Camera-type eye (tissue), 1 donor: ENCODE measurements at places on chromosomes 3 and 15. TPM values are rescaled to one million over a fixed set of nuclear protein-coding genes. Genes with fewer than 3 reads are reported as not detected.

ZNF860 gene
- total RNA-seq: 4.7 TPM

RHCG gene
- 1.0 TPM for total RNA-seq

KLHL40 gene
- total RNA-seq: 7.7 TPM

CLCN2 gene
- total RNA-seq: 11.0 TPM

SUCNR1 gene
- total RNA-seq: not detected

LRIG1 gene
- 74.6 TPM for total RNA-seq
